ENCODE measurements at places on chromosomes 13 and 19.

DNA sequence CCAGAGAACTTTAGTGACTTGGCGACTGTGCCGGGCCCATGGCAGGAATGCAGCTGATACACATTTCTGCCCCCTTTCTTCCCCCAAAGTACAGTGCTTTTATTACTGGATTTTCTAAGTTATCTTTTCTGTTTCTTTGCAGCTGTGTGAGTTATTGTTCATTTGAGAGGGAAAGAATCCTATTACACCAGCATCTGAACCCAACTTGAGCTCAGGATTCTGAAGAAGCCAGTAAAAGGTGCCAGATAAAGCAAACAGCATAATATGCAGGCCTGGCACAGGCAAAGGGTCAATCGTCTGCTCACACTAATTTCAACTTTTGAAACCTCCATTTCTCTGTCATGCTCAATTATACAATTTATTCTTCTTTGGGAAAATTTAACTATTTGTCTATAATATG, 93.9 kb downstream of the DOCK9 start:
- no peak for DNase-seq

GRCh38 chr19:45245826-45246225, 619 bp upstream of the EXOC3L2 start:
- no peak for DNase-seq

DNA sequence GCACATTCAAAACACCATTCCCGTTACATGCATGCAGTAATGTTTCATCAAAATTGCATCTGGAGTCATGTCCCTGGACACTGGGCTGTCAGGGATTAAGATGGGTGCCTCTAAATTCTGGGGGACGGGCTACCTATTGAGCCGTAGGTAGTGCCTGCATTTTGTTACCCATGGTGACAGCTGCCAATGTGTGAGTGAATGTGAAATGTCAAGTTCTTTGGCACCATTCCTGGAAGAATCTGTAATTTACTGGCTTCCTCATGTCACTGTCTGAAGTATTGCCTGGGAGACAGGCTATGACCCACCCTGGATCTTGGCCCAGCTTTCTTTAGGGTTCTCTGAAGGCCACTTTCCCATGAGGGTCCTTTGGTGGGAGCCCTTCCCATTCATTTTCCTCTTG, 266.1 kb downstream of the TSHZ3 start:
- no peak for DNase-seq

DNA sequence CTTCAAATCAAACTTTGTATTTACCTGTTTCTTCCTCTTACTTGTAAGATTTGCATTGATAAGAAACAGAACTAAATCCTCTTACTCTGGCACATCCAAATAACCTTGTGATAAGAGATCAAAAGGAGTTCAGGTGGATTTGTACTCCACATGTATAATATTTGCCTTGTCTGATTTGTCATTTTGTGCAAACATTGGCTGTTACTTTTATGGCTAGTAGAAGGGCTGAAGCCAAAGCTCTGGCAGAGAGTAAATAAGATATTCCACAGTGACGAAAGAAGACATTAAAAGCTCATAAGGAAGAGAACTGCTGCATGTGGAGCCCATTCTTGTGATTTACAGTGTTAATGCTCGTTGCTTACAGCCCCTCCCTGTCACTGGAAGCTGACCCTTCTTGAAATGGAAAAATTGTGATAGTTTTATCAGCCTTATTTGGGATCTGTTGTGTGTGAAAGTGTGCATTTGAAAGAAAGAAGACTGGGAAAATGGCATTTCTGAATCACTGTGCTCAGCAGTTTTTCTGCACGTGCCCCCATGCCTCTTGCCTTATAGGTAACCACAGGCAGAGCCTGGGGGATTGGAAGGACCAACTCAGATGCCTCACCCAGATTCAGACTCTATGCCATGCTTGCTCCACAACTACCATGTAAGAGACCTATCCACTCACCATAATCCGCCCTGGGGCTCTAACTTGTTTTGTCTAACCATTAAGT, 68.2 kb downstream of the OXGR1 start:
- no peak for DNase-seq

- DNase-seq = peak; percentile 8
Observed at GRCh38 chr19:51948975-51949374, 21.7 kb downstream of the ZNF613 start.

DNA sequence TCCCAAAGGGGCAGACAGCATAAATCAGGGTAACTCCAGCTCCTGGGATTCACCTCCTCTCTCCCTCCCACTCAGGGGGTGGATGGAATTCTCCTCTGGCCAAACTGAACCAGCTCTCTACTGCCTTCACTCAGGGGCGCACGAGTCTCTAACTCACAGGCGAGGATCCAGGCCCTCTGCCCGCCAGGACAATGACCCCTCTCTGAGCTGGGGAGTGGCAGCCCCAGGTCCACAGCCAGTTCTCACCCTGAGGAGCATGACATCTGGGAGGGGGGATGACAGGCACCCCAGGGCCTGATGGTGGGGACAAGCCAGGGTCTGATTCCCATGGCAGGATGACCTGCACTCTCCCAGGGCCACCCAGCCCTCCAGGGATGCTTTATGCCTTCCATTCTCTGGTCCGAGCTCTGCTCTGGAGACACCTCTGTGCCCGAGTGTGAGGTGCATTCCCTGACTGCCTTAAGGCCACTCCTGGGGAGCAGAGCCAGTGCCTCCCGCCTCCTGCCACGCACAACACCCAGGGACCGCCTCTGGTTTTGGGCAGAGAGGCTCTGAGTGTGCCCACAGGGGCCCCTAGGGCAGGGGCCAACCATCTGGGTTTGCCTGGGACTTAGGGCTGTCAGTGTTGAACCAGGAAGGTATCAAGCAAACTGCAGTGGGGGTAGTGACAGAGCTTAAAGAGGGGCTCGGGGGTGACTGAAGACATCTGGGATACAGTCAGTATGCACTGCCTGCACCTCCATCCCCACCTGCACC, 66.2 kb downstream of the GNG7 start:
- no peak for DNase-seq

GRCh38 chr19:38942471-38943181, 11.9 kb downstream of the MRPS12 start:
- no peak for DNase-seq

GRCh38 chr13:107942030-107942617, 273.2 kb downstream of the LIG4 start:
- no peak for DNase-seq

DNA sequence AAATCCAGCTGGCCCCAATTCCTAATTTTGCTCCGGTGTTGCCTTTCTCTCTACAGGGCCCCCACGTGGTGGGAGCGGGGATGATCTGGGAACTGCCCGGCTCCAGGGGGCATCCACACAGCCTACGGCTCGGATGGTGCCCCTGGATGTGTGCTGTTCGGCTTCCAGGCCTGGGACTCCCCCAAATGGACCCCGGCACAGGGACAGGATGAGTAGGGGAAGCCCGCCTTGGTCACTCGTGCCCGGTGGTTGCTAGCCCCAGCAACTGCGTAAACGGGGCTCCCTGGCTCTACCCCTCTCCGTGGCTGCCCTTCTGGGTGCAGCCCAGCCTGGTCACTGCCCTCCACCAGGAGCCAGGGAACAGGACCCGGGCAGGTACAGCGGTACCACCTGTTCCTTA, 111.5 kb downstream of the TEX26 start:
- no peak for DNase-seq

DNA sequence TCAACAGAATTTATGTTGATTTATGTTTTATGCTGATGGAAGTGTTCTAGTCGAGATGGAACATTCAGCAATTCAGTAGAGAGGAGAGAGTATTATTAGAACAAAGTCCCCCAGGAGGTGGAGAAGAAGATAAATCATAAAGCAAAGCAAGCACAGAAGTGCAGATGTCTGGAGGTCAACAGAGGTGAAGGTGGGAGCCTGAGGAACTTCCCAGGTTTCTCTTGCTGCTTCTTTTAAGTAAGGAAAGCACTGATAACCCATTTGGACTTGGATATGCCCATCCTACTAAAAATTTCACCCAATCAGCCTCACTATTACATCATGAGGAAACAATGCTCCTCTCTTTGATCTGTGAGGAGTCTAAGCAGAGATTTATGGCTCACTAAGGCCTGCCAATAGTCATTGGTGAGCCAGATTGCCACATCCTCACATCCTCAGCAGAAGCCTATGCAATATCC, 98.8 kb downstream of the EPSTI1 start:
- no peak for DNase-seq

DNA sequence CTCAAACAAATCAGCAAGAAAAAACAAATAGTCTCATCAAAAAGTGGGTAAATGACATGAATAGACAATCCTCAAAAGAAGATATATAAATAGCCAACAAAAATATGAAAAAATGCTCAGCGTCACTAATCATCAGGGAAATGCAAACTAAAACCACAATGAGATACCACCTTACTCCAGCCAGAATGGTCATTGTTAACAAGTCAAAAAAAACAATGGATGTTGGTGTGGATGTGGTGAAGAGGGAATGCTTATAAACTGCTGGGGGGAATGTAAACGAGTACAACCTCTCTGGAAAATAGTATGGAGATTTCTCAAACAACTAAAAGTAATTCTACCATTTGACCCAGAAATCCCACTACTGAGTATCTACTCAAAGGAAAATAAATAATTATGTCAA, 239.2 kb upstream of the RFC3 start:
- no peak for DNase-seq

GRCh38 chr13:31046711-31047279, 114.3 kb downstream of the TEX26 start:
- no peak for DNase-seq

DNA sequence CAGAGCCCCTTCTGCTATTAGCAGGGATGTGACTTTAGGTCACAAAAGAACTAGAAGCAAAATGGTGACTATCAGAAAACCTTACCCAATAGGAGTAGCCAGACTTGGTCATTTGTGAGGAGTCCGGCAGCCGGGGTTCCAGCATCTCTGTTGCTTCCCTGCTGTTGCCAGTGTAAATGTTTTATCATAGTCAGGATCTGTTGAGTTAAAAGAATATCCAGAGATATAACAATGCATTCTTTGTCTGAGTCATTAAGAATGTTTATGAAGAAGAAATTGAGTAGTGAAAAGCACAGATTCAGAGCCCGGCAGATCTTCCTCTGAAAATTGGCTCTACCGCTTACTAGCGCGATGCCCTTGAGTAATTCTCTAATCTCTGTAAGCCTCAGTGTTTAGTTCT, 84.2 kb downstream of the COL4A2 start:
- no peak for DNase-seq

DNA sequence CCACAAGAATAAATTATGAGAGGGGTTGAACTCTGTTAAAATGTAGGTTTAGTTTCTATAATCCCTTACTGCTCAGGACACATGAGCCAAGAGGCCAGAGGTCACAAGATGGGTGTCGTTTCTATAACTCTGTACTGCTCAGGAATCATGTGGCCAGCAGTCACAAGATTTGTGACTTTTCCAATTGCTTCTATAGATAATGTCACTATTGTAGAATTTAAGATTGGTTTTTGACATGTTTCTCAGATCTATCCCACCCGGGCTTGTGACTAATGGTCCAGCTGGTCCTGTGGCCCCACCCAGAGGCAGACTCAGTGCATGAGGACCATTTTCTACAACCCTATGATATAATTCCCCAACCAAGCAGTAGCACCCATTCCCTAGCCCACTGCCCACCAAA, 662.0 kb upstream of the KLF12 start:
- no peak for DNase-seq

DNA sequence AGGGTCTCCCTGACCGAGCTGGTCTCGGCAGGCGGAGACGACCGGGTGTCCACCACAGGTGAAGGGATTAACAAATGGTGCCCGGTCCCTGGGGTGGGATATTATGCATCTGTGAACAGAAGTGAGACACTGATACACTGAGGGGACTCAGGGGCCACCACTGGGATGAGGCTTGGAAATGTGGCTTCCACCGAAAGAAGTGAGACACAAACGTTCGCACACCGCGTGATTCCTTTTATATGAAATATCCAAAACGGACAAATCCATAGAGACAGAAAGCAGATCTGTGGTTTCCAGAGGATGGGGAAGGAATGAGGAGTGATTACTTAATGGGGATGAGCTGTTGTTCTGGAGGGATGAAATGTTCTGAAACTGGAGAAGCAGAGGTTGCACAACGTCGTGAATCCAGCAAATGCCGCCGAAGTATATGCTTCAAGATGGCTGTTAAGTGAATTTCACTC, 47.5 kb downstream of the C13orf46 start:
- no peak for DNase-seq

- no peak for DNase-seq
Observed at GRCh38 chr19:39405261-39405957, 1.2 kb upstream of the ZFP36 start.

DNA sequence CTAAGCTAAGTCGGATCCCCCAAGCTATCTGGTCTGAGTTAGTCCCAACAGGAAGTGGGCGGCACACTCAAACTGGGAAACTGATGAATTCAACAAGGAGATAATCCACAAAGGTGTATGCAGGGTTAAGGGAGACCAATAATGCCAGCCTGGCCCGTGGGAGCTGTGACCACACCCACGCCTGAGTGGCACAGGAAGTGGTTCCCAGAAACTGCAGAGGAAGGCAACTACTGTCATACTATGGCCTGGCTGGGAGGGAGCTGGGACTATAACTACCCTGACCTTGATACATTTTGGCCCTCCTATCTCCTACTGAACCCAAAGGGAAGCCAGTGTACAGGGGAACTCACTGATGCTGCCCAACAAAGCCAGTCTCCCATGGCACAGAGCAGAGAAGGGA, 85.5 kb upstream of the TDRD3 start:
- no peak for DNase-seq

DNA sequence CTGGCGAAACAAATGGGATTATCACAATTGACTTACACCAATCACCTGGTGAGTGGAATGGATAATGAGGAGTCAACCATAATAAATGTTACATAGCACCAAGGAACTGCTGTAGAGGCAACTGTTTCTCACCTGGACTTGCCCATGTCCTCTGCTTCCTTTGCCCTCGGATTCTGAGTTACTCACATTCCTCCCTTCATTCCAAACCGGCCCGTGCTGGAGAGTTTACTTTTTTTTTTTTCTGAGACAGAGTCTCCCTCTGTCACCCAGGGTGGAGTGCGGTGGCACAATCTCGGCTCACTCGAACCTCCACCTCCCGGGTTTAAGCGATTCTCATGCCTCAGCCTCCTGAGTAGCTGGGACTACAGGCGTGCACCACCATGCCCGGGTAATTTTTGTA, 41.5 kb upstream of the TSC22D1 start:
- DNase-seq = no peak

DNA sequence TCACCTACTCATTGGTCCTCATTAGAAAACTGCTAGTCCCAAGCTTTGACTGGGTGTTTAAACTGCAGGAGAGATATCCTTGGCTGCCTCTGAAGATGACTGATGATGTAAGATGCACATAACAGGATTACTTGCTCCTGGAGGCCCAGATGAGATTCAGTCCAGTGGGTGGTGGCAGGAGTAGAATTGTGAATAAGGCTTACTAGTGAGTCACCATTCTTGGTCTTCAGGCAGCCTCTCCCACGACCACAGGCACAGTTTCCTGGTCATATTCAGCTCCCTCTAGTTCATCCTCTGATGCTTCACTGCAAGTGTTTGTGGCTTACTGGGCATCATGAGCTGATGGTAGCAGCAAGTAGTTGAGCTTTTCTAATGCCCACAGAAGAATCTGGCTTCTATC, 12.1 kb downstream of the SERTM1 start:
- DNase-seq = no peak

GRCh38 chr19:15640294-15640903, at the start of gene CYP4F3:
CYP4F3 (plus strand) TSS chr19:15640897; CDS start chr19:15641416, 519 bp downstream.
- DNase-seq = no peak
